ENCODE measurements at places on chromosomes 3 and 15. TPM values are rescaled to one million over a fixed set of nuclear protein-coding genes. Genes with fewer than 3 reads are reported as not detected.

The SLC41A3 gene
- 104 TPM for total RNA-seq

The SEMA3B gene
- total RNA-seq: 70.1 TPM

The VGLL3 gene
- total RNA-seq: 7.5 TPM

The CYP1A1 gene
- not detected for total RNA-seq

The ARHGAP31 gene
- total RNA-seq: 16.4 TPM

The LDHAL6B gene
- not detected for total RNA-seq

The IL5RA gene
- 0.88 TPM for total RNA-seq

The CLRN1 gene
- not detected for total RNA-seq

The ROPN1 gene
- not detected for total RNA-seq

Measured in metanephros (tissue), 2 donors.